Stimulated activated CD4-positive, alpha-beta T cell treated with anti-CD3 and anti-CD28 coated beads, TNF-alpha, amount 100 ng/mL, for 24 hours (primary cell): ENCODE measurements at places on chromosomes 2 and 18.

DNA sequence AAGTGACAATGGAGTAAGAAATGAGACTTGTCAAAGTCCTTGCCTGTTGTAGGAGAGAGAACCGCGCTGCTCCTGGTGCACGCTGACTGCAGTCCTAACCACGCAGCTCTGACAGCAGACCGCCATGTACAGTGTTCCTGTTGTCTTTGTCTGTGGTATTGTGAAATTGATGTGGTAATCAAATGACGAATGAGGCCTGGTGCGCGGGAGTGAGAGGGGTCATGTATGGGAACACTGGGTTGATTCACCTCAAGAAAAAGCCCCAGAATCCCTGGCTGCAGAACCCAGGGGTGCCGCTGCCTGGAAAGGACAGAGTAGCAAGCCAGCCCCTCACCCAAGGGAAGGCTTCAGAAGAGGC, 64.0 kb downstream of the INPP4A start:
- peak; percentile 69 for DNase-seq

DNA sequence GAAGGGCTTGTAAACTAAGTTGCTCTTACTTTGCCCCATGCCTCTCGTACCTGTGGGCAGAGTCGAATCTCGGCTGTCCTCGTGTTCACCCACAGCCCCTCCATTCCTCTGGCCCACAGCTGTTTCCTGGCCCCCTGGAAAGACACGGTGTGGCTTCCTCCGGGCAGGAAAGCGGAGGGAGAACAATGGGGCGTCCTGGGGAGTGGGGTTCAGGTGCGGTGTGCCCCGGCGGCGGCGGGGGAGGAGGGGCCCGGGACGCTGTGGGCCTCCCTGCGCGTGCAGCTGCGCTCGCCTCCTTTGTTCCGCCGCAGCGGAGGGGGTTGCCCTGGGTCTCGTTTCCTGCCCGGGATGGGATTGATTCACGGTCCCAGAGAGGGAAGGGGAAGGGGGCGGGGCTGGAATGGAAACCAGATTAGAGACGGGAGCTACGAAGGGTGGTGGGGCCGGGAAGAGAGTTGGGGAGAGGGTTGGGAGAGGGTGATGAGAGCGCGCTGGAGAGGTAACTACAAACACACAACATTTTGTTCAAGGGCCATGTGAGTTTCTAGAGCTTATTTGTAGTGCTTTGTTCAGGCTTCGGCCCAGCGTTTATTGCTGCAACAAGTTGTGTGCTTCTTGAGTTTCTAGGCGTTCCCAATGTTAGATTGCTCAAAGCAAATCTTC, 796 bp downstream of the MYO1B start:
- peak; percentile 39 for DNase-seq

DNA sequence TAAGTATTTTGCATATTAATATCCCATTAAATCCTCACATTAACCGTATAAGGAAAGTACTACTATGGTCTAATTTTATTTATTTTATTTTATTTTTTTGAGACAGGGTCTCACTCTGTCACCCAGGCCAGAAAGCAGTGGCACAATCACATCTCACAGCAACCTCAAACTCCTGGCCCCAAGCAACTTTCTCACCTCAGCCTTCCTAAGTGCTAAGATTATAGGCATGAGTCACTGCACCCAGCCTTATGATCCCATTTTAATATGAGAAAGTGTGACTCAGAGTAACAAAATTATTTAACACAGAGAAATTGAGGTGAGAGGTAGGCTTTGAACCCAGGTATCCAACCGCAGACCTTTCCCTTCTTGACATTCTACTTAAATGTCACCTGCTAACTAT, 330.0 kb upstream of the POU3F3 start:
- DNase-seq, result no peak

DNA sequence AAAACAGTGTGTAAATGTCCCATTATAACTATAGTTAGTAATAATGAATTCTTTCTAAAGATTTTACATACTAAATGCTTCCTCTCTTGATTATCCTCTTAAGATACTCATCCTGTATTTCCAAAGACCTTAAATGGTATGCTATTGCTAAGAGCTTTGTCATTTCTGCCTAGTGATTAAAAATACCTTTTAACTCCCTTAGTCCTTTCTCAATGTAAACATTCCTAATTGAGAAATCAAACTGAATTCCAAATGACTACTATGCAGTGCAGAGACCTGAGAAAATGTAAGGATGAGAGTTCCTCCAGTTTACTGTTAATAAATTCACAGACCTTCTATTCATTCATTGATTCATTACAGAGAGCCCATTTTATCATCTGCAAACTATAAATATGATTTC, 86.9 kb downstream of the SOS1 start:
- no peak for DNase-seq

GRCh38 chr2:9752441-9753275, 90.6 kb upstream of the TAF1B start:
- peak; percentile 74 for DNase-seq

- DNase-seq, result no peak
Measured at GRCh38 chr2:128028668-128029054, 802 bp upstream of the SAP130 start.

DNA sequence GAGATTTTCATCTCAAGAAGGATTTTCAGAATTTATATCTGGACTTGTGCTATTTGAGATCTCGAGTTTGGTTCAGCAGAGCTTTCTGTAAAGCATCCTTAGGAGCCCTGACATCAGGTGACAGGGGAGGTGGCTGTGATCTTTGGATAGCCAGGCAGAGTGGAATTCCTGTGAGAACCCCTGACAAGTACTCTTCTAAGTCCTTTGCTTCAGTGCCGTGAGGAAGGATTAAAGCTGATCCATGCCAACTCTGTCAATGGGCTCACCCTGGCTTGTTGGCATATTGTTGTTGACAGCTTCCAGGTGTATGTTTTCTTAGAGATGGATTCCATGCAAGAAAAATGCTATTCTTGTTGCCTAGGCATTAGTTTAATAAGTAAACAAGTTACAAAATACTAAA, 38.0 kb upstream of the NFE2L2 start:
- DNase-seq, result no peak

DNA sequence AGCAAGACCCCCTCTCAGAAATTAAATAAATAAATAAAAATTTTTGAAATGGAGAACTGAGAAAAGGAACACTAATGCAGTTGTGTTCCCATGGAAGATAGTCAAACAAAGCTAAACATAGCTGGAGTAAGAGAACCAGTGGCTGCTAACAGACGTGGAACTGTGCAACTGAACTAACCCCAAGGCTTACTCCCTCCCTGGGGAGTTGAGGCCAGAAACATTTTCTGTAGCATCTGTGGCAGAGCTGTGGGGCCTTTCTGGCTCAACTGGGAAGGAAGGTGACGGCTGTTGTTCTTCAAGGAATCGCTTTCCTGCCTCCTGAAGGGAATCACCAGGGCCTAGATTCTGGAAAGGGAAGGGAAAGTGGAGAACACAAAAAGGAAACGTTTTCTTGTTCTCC, 53.9 kb upstream of the B3GNT2 start:
- no peak for DNase-seq

DNA sequence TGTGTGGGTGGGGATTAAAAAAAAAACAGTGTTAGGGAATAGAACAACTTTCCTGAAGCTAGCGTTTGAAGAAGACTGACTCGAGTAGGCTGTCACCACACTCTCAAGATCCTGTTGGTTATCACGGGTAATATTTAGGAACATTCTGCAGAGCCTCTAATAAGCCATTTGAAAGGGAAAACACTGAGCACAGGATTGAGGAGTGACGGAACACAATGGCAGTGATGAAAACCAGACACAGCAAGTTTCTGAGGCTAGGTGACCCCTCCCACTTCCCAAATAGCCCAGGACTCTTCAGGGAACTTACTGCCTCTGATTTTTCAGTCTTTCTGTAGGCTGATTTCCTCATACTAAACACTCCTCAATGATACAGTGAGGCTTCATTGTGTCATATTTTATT, 88.2 kb upstream of the TMEM200C start:
- no peak for DNase-seq

GRCh38 chr18:46071653-46072375, at the start of gene PSTPIP2:
TSS of gene PSTPIP2 (minus strand) at chr18:46072260. CDS start at chr18:46072188, 72 bp downstream.
- peak; percentile 45 for DNase-seq

GRCh38 chr2:40173276-40173675, 278.6 kb downstream of the SLC8A1 start:
- DNase-seq, result no peak

DNA sequence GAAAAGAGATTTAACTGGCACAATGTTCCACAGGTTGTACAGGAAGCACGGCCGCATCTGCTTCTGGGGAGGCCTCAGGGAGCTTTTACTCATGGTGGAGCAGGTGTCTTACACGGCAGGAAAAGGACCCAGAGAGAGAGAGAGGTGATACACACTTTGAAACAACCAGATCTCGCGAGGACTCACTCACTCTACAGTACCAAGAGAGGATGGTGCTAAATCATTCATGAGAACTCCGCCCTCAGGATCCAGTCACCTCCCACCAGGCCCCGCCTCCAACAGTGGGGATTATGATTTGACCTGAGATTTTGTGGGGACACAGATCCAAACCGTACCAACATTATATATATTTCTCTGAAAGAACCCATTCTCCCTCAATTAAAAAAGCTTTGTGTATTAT, 79.7 kb upstream of the DOCK10 start:
- no peak for DNase-seq

DNA sequence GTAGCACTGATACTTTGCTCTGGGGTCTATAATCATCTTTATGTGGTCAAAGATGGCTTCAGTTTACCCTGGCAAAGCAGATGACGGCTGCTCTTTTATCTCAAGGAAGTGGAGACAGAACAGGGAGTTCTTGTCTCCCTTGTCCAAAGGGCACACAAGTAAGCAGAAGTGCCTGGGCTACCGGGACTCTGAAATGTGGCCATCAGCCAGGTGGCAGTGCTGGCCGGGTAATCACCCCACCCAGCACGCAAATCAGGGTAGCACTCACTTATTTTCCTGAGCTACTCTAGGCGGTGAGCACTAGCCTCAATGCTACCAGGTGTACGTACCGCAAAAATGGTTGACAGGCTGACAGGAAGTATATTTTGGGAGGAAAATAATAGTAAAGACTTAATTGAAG, 119.7 kb upstream of the ETAA1 start:
- DNase-seq, result no peak

GRCh38 chr2:149050188-149050587, 11.7 kb downstream of the LYPD6B start:
- DNase-seq, result no peak

DNA sequence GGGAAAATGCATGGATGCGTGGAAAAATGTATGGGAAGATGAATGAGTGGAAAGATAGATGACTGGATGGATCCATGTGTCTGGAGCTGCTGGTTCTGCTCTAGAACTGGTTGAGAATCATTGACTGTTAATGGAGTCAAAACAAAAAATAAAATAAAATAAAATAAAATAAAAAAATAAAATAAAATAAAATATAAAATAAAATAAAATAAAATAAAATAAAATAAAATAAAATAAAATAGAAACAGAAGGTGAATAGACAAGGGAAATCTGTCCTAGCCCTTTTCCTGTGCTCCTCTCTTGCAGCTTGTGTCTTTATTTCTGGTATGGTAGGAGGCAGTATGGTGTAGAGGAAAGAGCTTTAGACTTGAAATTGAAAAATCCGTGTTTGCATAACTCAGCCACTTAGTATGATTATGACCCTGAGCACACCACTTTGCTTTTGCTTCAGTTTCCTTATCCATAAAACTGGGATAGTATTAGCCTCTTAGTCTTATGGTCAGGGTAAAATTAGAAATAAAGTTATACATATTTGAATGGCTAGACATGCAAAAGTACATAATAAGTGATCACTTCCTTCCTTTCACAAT, 51.0 kb downstream of the PSD4 start:
- DNase-seq, result no peak

DNA sequence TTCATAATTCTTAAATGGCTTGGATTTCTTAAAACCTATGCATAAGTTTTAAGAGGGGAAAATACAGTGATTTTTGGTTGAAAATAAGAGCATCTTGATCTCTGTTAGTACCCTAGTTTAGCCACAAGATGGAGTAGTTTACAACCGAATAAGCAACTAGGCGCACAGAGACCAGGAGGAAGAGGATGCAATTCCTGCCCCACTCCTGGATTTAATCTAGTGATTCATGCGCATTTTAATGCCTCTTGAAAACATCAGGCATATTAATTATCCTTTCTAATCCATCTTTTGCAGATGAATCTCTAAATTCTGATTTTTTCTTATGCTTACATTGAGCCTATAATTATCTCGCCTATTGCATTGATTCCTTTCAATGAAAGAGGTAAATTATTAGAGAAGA, 76.7 kb downstream of the MRPS9 start:
- DNase-seq, result no peak
